ENCODE measurements at places on chromosomes 13 and 19.

GRCh38 chr13:60655256-60655655, 258.2 kb downstream of the TDRD3 start:
- no peak for DNase-seq

DNA sequence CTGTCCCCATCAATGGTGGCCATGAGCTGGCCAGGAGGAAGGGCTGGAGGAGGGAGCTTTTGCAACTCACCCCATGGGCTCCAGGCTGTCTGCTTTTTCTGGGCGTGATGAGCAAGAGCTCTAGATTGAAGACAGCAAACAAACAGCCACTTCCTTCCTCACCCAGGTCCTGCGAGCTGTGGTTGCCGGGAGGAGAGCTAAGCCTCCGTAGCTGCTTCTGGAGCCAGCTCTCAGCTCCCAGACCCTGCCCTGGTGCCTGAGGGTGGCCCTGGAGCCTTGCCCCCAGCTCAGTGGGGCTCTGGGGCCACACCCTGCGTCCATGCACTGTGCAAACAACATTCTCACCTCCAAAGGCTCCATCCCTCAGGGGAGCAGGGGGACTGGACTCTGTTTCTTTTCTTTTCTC, 6.2 kb downstream of the MYO1F start:
- no peak for DNase-seq

- DNase-seq: no peak
Measured at GRCh38 chr19:6678690-6679109, 8.7 kb upstream of the TNFSF14 start.

GRCh38 chr13:110549795-110550160, 11.7 kb downstream of the RAB20 start:
- DNase-seq: no peak

GRCh38 chr13:112332727-112333126, 43.4 kb upstream of the SPACA7 start:
- DNase-seq: no peak

DNA sequence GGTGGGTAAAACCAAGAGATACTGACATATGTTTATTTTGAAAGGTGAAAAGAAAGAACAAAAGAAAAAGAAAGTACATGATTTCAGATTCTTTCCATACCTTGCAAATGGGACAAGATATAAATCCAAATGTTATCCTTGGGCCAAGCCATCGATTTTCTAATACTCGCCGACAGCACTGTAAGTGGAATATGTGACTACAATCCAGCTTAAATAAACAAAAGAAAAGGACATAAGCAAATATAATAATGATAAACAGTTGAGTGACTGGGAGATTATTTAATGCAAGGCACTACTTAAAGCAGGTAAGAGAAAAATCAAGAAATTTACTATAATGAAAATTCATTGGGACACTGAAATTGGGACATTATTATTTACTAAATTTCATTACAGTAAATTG, 29.9 kb upstream of the FBXL3 start:
- no peak for DNase-seq

DNA sequence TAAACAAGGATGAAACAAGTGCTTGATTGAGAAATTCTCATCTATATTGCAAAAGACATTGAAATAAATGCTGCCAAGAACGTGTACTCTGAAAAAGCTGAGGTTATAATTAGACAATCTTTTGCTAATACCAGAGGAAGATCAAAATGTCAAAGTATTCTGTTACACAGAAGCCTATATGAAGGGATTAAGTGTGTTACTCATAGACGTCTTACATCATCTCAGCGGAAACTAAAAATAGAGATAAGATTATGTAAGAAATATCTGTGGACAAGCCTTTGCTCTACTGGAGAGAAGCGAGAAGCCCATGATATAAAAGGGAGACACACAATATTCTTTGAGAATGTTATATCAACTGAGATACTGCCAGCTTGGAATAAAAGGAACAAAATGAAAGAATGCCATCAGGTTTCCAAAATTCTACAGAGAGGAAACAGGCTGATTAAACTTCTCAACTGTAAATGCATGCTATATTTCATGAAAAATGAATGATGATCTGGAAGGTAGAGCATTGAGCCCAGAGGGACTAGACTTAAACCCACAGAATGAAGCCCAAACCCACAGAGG, 699.0 kb downstream of the GPC5 start:
- no peak for DNase-seq

- DNase-seq: no peak
Measured at GRCh38 chr13:34943436-34944273, 1.6 kb downstream of the NBEA start.

GRCh38 chr19:46487178-46487801, 8.4 kb downstream of the PNMA8B start:
- DNase-seq: no peak

GRCh38 chr13:112756511-112756966, 66.7 kb downstream of the ATP11A start:
- DNase-seq: no peak

- DNase-seq: no peak
Measured at GRCh38 chr19:51887522-51888498, at the start of gene ZNF577. TSS of gene ZNF577 (minus strand) at chr19:51887951. CDS start at chr19:51880382, 7,569 bp downstream.

GRCh38 chr13:50970956-50971355, 61.4 kb downstream of the RNASEH2B start:
- no peak for DNase-seq
